Left ventricle myocardium inferior (tissue), 1 donor: ENCODE measurements at places on chromosomes 2 and 18. TPM values are rescaled to one million over a fixed set of nuclear protein-coding genes. Genes with fewer than 3 reads are reported as not detected.

IL36A gene
- not detected for total RNA-seq

PNO1 gene
- total RNA-seq: 8.2 TPM

SLC38A11 gene
- 0.33 TPM for total RNA-seq

ECEL1 gene
- total RNA-seq: not detected

DNA sequence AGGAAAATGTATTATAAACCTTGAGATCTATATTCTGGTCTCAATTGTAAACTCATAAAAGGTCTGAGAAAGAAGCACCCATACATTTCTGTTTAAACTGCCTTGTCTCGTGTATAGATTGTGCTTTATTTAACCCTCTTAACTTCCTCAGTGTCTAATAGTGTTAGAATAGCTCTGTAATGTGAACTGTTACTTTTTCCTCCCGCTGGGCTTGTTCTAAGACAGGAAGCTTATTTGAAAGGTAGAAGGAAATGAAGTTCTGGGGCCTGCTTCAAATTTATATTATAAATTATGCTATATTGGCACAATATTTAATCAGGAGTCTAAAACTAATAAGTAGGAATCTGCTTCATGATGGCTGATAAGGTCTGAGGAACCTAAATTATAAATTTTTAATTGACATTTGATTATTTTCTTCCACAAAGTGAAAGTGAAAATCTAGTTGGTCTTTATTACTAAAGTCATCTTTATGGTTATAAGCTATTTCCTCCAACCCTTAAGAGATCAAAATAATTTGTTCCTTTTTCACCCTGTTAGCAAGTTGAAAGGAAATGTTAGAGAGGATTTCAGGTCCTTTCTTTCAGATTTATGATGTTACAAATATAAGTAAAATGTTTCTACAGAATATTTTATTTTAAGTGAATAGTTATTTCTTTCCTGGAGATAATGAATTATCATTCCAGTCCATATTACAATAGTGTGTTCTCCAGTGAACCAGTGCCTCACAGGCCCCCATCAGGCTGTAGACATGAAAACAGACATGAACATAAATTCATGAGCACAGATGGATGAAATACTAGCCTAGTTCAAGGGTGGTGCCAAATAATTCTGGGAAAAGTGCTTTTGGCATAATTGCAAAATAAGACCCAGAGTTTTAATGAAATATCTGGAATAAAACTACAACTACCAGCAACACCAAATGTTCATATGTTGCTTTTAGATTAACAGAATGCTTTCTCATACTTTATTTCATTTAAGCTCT, 7.9 kb downstream of the MFSD6 start:
- no peak for DNase-seq

DNA sequence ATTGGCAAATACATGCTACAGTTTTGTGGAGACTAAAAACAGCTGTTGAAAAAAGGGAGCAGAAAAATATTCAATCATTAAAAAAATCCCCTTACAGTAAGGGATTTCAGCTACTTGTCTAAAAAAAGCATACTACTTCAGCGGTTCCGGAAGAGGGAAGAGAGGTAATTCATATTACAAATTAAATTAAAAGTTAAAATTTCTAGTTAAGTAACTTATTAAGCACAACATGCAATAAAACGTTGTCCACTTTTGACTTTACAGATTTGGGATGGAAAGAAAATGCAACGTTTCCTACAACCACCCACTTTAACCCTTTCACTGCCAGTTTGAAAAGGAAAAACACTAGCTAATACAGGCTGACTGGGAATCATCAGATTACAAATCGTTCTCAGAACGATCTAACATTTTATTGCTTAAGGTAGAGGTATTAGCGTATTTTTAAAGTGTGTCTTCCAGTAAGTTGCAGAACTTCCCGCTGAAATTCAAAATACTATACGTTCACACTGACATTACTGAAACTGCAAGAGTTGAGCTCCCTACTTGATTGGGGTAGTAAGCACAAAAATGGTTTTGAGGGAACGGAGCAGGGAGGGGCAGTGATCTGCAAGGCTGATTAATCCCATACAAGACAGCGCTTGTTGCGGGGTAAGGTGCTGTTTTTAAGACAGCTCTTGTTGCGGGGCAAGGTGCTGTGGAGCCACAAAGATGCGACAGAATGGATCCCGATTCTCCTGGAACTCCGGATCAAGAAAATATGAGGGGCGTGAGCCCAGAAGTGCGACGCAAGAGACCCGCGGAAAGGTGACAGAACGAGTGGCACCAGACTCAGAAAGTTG, 743 bp downstream of the HADHA start:
- DNase-seq: no peak

DNA sequence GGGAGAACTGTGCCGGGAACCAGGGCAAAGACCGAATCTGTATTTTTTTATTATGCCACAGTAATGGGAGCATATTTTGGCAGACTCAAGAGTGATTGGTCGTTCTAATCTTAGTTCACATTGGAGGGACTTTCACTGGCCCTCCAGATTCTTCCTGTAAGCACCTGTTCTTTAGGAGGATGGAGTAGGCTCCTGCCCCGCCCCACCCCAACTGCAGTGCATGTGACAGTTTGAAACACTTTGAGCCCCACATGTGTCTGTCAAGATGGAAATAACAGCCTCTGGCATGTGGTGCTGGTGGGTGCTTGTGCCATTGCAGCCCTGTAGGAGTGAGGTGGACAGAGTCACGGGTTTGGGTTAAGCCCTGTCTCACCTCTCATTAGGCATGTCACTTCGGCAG, 43.3 kb upstream of the TXNDC2 start:
- no peak for DNase-seq

DNA sequence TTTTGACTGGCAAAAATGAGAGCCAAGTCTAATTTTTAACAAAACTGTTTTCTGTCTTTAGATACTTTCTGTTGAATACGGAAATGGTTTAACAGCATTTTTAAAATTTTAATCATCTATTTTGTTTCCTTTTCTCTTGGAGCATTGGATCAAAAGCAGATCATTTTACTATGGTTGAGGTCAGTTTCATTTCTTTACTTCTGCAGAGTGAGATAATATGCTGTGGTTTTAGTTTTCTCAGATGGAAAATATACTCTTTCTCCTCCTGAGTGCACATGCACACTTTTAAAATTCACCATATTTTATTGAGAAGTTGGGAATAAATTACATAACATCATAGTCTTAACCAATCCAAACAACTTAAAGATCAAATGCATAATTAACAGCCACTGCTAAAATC, 283.3 kb downstream of the SLC8A1 start:
- no peak for DNase-seq

- no peak for DNase-seq
These were observed 71.4 kb upstream of the GLS start for GRCh38 chr2:190809139-190809764.

- peak; percentile 25 for DNase-seq
These were observed 5.7 kb upstream of the SPATS2L start for GRCh38 chr2:200300638-200301314.

DNA sequence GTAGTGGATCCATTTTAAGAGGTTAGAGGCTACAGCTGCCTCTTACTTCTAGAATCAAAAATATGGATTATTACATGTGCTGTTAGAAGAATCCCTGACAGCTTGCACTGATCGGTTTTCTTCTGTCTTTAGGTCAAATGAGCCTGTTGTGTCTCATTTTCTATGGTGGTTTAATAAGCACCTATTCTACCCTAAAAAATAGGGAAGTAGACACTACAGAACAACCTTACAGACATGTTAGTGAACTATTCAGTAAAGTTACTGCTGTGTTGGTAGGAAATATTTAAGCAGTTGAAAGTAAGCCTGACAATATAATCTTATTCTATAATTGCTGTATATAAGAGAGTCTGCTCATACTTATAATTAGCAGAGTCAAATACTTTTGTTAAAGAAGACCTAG, 168.5 kb upstream of the NOSTRIN start:
- DNase-seq: no peak

GRCh38 chr18:58991167-58991798, 126.6 kb downstream of the ZNF532 start:
- DNase-seq: no peak
